Stimulated activated CD8-positive, alpha-beta memory T cell treated with anti-CD3 and anti-CD28 coated beads, Interleukin-7, amount 100 ng/mL, for 48 hours (primary cell): ENCODE measurements at places on chromosomes 16 and 17.

GRCh38 chr17:77815127-77815905, 143.2 kb upstream of the TNRC6C start:
- no peak for DNase-seq

GRCh38 chr16:22300427-22301071, 3.3 kb downstream of the POLR3E start:
- no peak for DNase-seq

- no peak for DNase-seq
These were observed 1.2 kb upstream of the ABCA3 start for GRCh38 chr16:2341456-2342447.

GRCh38 chr16:64250866-64251265, 871.0 kb downstream of the CDH11 start:
- no peak for DNase-seq

DNA sequence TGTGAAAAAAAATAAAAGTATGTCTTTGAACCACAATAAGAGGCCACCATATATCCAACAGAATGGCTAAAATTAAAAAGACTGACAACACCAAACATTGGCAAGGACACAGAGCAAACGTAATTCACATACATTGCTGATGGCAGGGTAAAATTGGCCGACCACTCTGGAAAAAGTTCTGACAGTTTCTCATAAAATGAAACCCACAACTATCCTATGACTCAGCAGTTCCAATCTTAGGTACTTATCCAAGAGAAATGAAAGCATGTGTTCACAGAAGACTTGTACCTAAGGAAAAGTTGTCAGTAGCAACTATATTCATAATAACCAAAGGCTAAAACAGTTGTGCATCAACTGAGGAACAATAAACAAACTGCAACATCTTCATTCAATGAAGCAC, 357.3 kb upstream of the XYLT1 start:
- DNase-seq, result no peak

DNA sequence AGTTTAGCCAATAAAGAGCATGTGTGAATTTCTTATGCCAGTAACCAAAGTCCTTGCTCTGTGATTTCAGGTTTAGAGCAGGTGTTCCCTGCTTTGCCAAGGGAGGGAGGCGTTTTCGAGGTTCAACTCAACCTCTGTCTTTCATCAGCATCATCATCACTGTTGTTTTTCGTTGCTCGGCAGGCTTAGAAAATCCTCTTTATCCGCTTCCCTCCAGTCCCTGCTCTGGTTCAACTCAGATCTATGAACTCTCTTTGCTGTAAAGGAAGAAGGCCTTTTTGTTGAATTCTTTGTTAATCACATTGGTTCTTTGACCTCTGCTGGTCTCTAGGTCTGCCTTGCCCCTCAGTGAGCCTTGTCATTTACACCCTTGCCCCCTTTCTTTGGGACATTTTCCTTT, 243.9 kb upstream of the RBFOX1 start:
- DNase-seq, result no peak

DNA sequence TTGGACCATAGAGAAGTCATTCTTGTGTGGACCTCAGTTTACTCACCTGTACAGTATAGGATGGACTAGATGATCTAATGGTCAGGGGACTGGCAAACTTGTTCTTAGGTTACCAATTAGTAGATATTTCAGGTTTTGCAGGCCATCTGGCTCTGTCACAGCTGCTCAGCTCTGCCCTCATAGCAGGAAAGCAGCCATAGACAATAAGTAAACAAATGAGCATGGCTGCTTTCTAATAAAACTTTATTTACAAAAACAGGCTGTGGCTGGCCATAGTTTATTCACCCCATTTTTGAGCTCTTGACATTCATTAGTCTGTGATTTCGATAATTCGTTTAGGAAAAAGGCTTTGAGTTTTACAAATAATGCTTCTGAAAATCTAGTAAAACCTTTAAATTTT, 12.7 kb downstream of the BPTF start:
- DNase-seq, result no peak

DNA sequence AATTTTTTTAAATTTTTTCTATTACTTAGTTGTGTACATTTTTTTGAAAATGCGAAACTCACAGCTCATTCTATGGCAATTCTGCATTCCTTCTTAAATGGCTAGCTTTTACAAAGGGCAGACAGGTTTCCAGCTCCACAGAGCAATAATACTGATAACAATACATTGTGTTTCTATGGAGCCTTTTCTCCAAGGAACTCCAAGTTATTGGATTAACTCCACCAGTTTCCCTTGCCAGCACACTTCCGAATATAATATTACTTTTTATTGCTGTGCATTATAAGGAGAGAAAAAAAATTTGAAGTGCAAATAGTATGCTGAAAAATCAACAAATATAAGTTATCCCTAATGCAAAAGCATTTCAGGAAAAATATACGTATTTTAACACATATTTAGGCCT, 127.5 kb upstream of the PSMD7 start:
- no peak for DNase-seq

DNA sequence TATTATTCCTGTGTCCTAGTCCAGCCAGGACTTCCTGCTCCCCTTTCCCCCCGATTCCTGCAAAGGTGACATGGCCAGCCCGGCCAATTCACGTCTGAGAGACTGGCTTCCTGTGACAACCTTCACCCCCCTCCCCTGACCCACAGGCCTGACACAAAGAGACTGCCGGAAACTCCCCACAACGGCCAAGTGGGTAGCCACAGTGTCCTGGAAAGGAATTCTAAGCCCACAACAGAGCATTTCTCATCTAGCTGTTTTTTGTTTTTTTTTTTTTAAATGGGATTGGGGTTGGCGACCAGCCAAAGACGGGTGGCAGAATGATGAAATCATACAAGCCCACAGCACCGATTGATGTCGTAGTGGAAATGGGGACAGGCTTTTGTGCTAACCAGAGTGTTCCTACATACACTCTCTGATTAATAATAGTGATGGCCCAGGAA, 2.8 kb upstream of the XAF1 start:
- peak; percentile 30 for DNase-seq

GRCh38 chr17:71987634-71988033, 133.2 kb upstream of the SOX9 start:
- no peak for DNase-seq

DNA sequence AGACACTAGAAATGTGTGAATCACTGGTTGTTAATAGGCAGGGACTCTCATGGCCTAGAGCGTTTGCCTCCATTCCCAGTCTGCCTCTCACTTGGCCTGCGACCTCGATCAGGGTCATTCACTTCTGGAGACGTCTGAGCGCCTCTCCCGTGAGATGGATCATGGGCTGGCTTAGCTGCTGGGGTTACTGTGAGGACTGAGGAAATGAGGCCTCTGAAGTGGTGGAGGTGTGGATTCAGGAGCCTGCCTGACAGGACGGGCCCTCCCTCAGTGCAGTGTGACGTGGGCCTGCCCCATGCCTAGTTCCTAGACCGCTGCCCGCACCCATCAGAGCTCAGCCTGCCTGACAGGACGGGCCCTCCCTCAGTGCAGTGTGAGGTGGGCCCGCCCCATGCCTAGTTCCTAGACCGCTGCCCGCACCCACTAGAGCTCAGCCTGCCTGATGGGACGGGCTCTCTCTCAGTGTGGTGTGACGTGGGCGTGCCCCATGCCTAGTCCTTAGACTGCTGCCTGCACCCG, 61.9 kb downstream of the BANP start:
- DNase-seq, result no peak

DNA sequence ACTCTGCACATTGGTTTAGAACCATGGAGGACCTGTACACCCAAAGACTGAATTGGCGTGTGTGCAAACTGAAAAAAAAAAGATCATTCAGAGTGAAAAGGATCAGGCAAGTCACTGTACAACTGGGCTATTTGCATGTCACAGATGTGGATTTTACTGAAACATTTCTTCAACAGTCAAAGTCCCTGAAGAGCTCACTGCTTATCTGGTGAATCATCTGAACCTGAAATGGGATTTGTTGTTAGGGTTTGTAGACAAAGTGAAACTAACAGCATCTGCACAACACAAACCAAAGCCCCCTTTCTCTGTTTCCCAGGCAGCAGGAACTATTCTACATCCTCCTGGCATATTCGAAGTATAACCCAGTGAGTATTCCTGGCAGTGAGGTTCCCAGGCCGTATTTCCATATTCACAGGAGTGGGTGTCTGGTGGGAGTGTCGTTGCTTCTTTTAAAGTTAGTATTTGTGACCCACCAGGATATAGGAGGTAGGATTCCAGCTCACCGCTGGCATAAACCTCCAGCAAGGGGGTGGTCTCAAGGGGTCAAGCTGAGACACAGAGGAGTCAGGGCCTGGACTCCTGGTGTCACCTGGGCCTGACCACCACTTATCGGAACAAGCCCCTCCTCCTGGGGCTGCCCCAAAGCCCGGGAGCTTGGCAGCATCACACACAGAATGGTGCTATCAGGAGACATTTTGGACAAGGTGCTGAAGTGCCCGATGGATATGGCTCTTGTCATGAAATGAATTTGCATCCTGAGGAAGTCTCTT, 80.9 kb downstream of the GOSR1 start:
- DNase-seq, result no peak

DNA sequence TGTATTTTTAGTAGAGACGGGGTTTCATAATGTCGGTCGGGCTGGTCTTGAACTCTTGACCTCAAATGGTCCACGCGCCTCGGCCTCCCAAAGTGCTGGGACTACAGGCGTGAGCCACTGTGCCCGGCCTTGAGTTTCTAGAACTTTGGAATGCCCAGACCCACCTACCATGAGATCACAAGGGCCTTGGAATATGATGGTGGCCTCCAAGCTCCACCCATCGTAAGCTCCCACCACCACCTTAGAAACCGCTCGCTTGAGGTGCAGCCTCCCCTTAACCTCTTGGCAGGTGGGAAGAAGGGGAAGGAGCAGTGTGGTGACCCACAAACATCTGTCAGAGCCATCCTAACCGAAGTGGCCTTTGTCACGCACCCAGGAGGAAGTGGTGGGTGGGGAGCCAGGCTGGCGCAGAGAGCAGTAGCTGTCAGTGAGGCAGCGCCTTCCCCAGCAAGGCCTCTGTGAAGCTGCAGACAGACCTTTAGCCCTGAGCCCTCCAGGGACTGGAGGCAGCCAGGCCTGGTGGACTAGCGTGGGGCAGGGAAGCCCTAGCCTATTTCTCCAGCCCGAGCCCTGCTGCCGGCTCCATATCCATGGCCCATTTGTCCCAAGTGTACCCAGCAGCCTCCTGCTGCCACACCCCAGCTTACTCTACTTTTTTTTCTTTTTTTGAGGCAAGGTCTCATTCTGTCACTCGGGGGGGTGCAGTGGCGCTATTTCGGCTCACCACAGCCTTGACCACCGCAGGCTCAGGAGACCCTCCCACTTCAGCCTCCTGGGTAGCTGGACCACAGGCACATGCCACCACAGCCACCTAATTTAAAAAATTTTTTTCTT, 13.1 kb upstream of the SEPHS2 start:
- DNase-seq, result peak; percentile 84

DNA sequence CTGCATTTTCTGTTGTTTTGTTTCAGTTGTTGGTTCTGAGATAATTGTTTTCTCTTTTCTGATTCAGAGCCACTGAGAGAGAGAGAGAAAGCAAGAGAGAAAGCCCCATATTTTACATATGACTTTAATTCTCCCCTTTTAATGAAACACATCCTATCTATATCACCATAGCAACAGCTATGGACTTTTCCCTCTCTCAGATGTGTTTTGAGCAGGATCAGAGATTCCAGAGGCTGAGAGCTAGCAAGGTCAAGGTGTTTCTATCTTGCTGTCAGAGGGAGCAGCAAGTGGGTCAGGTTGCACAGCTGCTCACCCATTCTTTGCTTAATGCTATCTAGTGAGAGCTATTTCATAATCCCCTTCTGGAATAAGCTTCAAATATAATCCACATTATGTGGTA, 415.9 kb downstream of the CA10 start:
- DNase-seq, result no peak

- DNase-seq, result no peak
These were observed 94.3 kb downstream of the AXIN2 start for GRCh38 chr17:65467156-65467555.

DNA sequence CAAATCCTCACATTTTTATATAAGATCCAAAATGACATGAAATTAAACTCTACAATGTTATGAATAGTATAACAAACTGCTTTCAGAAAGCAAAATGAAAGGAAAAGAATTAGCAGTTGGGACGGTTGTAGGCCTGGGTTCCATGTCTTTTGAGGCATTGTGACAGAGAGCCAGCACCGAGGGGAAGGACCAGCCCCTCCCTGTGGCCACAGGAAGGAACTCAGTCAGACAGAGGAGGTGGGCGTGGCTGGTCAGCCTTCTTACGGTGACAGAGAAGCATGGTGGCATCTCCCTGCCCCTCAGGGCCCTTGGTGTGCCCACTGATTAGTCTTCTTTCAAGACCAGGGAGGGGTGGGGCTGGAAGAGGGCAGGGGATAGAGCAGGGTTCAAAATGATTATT, 5.7 kb downstream of the ZNF319 start:
- no peak for DNase-seq

- DNase-seq, result no peak
These were observed 61.3 kb upstream of the SIAH1 start for GRCh38 chr16:48446534-48446920.

DNA sequence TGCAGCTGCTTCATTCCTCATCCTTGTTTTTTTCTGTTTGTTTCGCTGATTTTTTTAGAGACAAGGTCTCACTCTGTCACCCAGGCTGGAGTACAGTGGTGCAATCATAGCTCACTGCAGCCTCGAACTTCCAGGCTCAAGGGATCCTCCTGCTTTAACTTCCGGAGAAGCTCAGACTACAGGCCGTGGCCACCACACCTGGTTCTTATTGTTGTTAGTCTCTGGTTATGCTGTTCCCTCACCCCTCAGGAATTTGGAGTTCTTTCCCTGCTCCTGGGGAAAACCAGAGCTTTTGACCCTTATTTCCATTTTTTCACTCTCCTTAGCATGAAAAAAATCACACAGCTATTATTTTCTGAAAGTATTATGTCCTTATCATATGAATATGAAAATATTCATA, 1.8 kb downstream of the ODF4 start:
- no peak for DNase-seq

- no peak for DNase-seq
These were observed 10.7 kb downstream of the DNAAF1 start for GRCh38 chr16:84155771-84156170.

DNA sequence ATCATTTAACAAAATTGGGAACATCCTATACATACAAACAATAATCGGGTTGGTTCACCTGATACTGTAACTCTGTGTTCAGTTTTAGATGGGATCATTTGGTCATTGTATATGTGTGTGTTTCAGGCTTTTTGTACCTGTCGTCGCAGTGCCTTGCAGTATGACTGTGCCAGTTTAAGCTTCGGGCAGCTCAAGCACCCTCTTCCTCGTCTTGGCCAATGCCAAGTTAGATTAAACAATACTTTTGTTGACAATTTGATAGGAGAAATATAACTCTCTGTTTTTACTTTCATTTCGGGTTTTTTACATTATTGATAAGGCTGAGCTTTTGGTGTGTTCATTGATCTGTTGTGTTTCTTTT, 37.0 kb upstream of the ARHGAP17 start:
- no peak for DNase-seq

- DNase-seq, result peak; percentile 76
These were observed 14.2 kb upstream of the RHBDF2 start for GRCh38 chr17:76515274-76515949.

DNA sequence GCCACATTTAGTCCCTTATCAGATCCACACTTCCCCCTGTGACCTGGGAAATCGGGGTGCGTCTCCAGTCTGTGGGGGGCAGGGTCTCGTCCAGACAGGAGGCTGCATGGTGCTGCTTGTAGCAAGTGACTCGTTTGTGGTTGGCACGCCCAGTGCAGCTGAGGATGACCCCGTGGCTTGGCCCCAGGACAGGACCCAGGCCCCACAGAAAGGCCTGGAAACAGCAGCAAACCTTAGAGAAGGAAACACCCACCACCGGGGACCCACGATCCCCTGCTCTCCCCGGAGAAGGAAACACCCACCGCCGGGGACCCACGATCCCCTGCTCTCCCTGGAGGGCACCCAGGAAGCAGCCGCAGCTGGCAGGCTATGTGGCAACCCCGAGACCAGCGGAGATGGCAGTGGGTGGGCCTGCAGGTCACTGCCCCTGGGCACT, 8.2 kb upstream of the C16orf95 start:
- no peak for DNase-seq
